ENCODE measurements at places on chromosomes 11 and 22.

DNA sequence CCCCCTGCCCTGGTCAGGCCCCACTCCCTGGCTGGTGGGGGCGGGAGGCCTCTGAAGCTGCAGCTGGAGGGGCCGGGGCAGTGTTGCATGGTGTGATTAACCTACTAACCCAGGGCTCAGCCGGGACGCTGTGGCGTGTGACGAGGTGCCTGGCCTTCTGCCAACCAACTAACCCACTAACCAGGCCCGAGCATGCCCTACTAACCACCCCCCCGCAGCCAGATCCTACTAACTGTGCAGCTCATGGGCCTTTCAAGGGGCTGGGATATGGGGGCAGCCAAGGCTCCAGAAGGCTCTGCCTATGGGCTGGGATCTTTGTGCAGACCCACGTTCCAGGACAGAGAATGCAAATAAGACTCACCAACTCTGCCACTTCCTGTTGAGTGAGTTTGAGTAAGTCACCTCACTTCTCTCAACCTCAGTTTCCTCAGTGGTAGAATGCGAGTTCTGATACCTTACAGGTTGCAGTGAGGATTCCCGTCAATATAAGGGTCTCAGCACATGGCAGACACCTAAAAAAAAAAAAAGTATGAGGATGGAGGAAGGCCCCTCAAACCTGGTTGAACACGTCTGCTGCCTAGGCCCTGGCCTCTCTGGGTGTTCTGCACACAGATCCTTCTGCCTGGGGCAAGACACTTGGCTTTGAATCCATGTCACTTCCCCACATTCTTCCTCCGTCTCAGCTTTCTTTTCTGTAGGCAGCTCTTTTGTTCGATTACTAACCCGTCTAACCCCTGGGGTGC is 14.1 kb downstream of the MIAT start:
- no peak for DNase-seq

DNA sequence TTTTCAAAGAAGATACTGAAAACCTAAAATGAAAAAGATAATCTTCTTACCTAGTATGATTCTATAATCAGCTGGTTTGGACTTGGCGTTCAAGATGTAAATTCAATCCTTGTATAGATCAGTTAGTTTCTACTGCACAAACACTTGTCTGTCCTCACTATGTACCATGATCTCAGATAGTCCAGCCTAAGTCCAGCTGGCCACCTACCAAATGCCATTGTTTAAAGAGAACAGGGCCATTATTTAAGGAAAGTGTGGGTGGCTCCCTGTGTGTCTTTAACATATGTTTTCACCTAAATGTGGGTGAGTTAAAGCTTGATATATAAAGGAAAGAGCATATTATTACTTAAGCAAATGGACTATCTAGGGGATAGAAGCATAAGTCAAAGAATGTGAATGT is 38.6 kb downstream of the BLID start:
- no peak for DNase-seq

GRCh38 chr22:41870786-41871185 is 37.9 kb downstream of the SREBF2 start:
- DNase-seq = no peak

DNA sequence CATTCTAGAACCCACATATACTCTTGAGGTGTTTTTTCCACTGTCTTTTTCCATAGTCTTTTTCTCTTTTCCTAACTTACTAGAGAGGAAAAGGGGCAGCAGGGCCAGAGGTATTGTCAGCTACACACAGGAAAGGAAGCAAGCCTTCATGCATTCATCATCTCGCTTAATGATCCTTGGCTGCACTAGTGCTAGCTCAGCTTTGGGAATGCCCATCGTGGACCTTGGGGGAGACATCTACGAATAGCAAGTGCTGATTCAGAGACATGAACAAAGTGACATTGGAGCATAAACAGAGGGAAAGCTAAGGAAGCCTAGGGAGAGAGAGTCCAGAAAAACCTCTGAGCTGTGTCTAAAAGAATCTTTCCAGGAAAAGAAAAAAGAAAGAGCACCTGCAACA is 466.3 kb upstream of the ARHGAP42 start:
- DNase-seq = no peak

- DNase-seq = no peak
Observed at GRCh38 chr11:77730789-77731188, 89.7 kb downstream of the RSF1 start.

- no peak for DNase-seq
Observed at GRCh38 chr11:44324749-44325525, 15.0 kb upstream of the ALX4 start.

- no peak for DNase-seq
Observed at GRCh38 chr11:82683029-82683428, 50.6 kb downstream of the FAM181B start.

DNA sequence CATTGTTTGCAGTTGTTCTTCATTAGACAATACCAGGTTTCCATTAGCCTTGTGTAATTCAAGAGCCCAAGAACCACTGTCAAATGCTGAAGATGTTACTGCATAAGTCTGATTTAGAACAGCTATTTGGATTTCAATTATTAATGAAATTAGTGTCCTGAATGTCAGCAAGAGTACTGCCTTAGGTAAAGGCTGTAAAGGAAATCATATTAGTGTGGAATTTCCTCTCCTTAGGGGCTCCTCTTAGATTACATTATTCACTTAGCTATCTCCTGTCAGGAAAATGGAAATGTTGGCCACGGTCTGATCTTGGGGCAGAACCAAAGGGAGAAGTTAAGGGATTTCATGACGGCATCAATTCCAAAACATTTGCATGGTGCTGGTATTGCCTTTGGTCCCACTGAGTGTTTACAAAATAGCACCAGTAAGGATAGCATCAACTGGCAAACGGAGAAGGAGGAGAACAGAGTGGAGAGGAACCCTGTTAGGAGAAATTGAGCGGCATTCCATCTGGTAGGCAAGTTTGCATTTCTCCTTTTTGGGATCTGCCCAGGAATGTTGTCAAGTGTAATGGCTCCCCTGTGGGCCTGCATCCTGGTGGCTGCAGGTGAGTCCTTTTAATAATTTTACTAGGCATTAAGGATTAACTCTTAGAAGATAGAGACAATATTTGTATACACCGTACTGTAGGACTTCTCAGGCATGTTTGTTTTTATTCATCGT is at the start of gene HTR3B:
Gene HTR3B, plus strand, starts transcription at position 418 of the 723 bp plus-strand sequence. Its CDS starts 138 bp downstream, at position 556.
- no peak for DNase-seq

DNA sequence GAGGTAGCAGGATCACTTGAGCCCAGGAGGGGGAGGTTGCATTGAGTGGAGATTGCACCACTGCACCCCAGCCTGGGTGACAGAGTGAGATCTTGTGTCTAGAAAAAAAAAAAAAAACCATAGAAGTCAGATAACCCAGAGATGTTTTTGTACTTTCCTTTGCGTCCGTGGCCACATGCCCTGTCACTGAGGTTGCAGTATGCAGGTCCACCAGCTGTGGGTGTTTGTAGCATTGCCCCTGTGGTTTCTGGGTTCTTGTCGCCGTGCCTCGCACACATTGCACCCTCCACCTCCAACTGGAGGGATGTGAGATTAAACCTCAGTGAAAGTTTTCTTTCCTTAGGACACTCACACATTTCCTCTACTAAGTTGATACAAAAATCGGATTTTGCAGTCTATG is 70.3 kb downstream of the TNRC6B start:
- no peak for DNase-seq

DNA sequence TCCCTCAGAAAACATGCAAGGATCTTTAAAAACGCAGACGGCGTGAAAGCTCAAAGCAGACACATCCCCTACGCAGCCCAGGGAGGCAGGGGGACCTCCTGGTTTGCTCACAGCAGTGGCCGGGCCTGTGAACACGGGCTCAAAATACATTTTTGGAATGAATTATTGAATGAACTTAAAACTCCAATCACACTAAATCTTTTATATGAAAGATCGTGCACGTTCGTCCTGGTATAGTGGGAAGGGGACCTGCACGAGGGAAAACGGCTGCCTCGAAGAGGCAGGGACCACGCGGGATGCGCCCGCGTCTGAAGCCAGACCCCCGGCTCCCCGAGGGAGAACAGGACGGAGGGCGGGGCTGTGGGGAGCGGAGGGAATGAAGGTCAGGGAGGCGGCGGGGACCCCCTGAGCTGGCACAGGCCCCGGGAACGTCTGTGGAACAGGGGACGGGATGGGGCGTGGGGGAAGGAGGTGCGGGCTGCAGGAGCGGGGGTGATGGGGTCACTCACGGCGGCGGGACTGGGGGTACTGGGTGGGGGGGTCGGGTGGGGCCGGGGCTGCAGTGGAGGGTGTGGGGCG is 1.3 kb upstream of the PANX2 start:
- no peak for DNase-seq

- no peak for DNase-seq
Observed at GRCh38 chr11:23897453-23898286, 599.2 kb upstream of the LUZP2 start.

GRCh38 chr22:26580240-26580962 is 9.5 kb downstream of the TPST2 start:
- DNase-seq = no peak

- DNase-seq = no peak
Observed at GRCh38 chr22:45131749-45132148, 32.0 kb upstream of the NUP50 start.

GRCh38 chr11:72678524-72678923 is 4.3 kb upstream of the PDE2A start:
- no peak for DNase-seq

DNA sequence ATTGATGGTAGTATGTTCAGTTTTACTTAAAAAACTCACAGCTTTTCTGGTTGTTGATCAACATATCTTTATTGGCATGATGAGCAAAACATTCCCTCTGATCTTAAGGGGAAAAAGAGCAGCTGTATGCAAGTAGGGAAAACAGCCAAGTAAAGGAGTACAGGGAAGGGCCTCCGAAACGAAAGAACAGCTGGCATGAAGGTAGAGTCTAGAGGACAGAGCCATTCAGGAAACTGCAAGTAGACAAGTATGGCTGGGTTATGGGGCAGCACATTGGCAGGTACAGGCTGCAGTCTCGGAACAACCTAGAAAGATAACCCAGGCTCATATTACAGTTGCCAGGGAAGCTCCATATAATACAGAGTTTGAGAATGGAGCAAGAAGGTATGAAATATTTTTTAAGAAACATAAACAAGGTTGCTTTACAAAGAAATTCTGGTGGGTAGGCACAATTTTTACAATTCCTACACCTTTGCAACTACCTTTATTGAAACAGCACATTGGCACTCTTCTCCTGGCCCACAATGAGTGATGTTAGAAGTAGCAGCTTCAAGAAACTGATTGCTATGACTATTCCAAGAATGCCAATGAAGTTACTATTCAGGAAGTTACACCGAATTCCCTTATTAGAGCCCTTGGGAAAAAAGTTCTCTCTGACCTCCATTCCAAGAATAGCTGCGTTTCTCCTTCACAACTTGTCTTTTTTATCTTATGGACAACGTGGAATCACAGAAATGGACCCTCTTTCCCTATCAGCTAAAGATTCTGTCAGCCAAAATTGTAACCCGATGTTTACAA is 45.2 kb downstream of the LGR4 start:
- no peak for DNase-seq

- no peak for DNase-seq
Observed at GRCh38 chr11:1546536-1547466, 25.3 kb downstream of the DUSP8 start.

- no peak for DNase-seq
Observed at GRCh38 chr11:108559904-108560303, 33.7 kb downstream of the EXPH5 start.

DNA sequence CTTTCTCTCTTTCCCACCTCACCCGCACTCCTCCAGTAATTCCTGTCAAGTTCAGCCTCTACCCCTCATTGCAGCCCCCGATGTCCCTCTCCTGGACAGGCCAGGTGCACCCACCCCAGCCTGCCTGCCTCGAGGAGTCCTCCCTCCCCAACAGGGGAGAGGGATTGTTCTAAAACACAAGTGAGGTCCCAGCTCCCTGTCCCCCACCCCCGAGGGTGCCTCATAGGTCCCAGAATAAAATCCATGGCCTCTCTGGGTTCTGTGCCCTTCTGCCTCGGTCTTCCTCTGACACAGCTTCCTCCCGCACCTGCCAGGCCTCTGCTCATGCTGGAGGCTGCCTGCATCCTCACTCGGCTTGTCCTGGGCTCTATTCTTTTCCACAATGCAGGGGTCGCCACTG is 720.1 kb downstream of the BRD1 start:
- no peak for DNase-seq

GRCh38 chr22:26483043-26483438 is 542 bp downstream of the HPS4 start:
- DNase-seq = no peak

- no peak for DNase-seq
Observed at GRCh38 chr11:93169950-93170561, 27.7 kb downstream of the SLC36A4 start.

- no peak for DNase-seq
Observed at GRCh38 chr22:23457380-23457985, 122.6 kb downstream of the IGLL1 start.

GRCh38 chr11:70085815-70086769 is 8.0 kb downstream of the ANO1 start:
- no peak for DNase-seq

- DNase-seq = no peak
Observed at GRCh38 chr11:31870609-31871309, 59.6 kb upstream of the PAX6 start.

GRCh38 chr22:49040754-49041467 is 786.8 kb downstream of the BRD1 start:
- no peak for DNase-seq

DNA sequence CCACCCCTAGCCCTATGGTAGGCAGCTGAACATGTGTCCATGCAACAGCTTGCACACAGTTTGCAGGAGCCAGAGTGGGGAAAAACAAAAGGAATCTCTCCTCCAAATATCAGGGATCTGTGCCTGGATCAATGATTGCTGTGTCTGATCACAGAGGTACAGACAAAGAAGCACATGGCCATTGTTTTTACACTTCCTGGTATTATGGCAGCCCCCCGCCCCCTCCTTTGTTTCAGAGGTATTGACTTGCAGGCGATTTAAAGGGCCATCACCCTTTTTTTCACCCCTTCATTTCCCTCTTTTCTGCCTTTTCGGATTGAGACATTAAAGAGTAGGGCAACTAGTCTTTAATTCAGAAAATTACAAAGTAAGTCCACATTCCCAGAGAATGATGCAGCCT is 453.0 kb upstream of the LUZP2 start:
- DNase-seq = no peak

DNA sequence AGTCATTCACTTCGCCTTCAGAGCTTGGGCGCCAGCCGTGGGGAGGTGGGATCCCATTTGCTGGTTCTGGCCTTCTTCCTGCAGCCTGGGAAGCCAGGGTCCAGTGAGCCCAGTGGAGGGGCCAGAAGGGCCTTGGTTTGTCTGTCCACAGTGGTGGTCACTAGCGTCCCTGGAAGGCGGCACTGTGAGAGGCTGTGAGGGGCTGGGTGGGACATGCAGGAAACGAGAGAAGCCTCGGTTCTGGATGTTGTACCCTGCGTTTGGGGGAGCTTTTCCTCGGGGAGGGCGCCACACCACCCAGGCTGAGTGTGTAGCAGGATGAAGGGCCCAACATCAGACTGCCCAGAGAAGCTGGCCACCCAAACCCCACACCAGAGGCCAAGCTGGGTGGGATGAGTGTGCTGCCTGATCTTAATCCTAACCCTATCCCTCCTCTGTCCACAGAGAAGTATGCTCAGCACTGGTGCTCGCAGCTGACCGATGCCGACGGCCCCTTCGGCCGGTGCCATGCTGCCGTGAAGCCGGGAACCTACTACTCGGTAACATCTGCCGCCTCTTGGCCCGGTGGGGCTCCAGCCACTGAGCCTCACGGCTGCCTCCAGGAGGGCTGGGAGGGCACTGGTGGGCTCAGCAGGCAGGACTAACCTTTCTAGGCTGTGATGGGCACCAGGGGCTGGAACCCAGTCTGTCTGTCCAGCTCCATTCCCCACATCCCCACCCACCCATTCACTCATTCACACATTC is 14.4 kb downstream of the MUC5AC start:
- DNase-seq = no peak

Data from activated CD4-positive, alpha-beta T cell treated with anti-CD3 and anti-CD28 coated beads, Interleukin-2, amount 50 U/mL, for 24 hours (primary cell).